ELR (cell line): ENCODE measurements at places on chromosomes 4 and X.
A peak's percentile ranks its signal among the peaks of the same experiment; 100 is the strongest.

GRCh38 chr4:180798036-180798577 lies 1445.1 kb upstream of the TENM3 start:
- no peak for DNase-seq

GRCh38 chrX:10971176-10971575 lies 140.0 kb upstream of the HCCS start:
- no peak for DNase-seq

DNA sequence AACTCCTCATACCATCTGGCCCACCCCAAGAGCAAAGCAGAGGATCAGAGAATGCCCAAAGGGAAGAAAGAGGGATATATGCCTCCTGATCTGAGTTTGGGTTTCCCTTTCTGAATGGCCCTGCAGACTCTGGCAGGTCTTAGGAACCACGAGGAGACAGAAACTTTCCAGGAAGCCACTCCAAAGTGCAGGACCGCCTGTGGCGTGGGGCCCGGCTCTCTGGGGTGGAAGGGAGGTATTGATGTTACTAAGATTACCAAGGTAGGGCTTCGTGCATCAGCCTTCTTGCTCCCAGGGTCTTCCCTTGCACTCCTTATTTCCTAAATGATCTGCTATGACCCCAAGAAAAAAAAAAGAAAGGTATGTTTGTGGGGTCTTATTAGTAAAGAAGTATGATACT lies 41.9 kb upstream of the SPRY1 start:
- no peak for DNase-seq

- peak; percentile 81 for DNase-seq
Observed at GRCh38 chr4:86895692-86896488, 3.7 kb upstream of the C4orf36 start.

- no peak for DNase-seq
Observed at GRCh38 chrX:48999030-48999429, 3.0 kb downstream of the GRIPAP1 start.

DNA sequence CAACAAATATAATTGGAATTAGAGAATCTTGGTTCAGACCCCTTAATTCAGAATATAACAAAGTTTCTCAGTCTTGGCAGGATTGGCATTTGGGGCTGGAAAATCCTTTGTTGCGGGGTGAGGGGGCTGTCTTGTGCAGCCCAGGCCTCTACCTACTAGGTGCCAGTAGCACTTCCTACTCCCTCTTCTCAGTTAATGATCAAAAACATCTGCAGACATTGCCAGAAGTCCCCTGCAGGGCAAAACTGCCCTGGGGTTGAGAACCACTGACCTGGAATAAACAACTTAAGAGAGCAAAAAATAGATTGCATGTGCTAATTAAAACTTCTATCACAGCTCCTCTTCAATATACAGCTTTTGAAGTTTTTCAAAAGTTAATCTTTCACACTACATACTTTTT lies 36.7 kb upstream of the CXorf38 start:
- DNase-seq, result no peak
